H54 (cell line): ENCODE measurements at places on chromosomes 5 and 9.

DNA sequence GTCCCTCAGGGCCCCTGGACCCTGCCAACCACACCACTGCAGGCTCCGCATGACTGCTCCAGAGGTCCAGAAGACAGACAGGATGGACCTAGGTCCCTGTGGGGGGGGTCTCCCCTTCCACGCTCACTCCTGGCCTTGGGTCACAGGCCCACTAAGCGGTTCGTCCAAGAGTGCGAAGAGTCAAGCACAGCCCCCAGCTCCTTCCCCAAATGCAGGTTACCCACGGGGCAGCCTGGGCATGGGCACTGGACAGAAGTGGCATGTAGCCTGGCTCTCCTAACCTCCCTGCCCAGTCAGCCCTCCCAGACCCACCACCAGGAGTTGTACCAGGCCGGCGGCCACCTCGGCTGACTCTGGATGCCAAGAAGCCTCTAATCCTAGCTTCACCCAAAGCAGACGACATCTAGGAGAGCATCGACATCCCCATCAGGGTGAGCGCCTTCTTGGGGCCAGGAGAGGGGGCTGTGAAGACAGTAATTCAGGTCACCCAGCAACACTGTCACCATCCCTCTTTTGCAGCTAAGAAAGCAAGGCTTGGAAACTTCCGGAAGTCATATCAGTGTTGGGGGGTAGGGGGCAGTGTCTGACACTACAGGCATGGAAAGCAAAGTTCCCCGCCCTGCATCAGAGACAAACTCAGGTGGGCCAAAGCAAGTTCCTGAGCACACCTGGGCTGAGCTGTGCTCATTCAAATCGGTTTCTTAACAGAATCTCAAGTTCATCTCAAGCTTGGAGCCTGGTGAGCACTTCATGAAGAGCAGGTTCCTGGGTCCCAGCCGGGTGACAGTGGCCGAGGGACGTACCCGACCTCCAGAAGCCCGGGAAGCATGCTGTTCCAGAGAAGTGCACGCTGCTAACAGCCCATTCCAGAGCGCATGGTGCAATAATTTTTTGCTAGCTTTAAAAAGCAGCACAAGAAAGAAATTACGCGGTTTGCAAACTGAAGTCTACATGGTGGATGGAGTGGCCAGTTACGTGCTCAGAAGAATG lies 68.7 kb downstream of the SEMA4D start:
- no peak for DNase-seq

- no peak for DNase-seq
Measured at GRCh38 chr9:101176384-101176783, 147.9 kb downstream of the PLPPR1 start.

DNA sequence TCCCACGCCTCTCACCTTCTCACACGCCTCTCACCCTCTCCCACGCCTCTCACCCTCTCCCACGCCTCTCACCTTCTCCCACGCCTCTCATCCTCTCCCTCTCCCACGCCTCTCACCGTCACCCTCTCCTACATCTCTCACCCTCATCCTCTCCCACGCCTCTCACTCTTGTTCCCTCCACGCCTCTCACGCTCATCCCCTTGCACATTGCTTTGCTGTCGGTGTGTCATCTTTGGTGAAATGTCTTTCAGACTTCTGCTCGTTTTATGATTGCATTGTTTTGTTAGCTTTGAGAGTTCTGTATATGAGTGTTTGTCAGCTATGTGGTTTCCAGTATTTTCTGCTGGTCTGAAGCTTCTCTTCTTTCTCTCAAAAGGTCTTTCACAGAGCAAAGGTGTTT lies 102.7 kb downstream of the EHMT1 start:
- DNase-seq = no peak

DNA sequence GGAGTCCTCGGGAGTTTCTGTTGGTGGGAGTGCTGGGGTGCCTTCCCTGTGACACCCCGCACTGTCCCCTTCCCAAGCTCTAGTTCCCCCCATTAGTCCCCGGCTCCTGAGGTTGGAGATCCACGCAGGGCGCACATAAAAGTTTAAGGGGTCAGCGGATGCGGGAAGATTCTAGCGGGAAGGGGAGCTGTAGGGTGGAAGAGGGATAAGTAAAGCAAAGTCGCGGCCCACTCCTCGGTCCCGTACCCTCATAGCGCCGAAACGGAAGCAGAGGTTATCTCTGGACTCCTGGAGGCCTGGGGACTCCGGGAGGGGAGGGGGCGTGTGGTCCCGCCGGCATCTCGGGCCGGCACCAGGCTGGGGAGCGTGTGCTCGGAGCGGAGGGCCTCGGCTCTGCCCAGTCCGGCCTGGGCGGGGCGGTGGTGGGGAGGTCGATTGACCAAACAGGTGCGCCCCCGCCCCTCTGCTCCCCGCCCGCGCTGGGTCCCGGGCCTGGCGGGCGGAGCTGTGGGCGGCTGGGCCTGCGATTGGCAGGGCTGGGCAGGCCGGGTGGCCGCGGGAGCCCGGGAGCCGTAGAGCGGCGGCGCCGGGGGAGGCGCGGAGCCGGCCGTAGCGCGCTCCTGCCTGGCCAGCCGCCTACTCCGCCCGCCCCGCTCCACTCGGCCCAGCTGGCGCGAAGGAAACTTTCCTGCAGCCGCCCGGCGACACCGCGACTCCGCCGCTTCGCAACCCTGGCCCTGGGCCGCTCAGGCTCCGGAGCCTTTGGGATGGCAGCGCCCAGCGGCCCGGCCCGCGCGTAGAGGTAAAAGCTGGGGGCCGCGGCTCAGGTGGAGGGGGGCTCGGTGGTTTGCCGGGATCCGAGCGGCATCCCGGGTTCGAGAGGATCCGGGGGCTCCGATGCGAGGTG lies 52.2 kb upstream of the DAB2IP start:
- no peak for DNase-seq

DNA sequence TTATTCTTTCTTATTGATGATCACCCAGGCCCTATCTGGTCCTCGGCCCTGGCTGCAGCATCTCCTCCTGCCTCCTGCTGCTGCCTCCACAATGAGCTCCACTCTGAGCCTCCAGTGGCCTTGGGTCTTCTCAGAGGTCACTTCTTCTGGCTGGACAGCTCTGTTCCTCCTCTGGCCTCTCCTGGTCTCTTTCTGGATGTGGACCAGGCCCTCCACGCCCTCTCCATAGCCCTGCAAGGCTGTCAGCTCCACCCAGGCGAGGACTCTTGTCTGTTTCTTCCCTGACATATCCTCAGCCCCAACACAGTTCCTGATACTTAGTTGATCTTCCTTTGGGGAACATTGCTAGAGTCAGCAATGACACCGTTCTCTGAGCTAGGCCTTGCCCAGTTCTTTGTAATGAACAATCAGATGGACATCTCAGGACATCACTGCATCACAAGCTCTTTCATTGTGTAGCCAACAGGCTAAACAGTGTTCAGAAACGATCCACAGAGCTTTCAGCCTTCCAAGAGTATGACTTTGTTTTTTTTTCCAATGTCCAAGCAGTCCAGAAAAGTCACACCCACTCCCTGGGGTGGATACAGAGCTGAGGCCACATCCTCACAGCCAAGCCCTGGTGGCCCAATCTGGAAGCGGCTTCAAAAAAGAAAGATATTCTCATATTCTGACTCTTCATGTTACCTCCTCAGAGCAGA lies 62.5 kb upstream of the DNAH5 start:
- DNase-seq = no peak

DNA sequence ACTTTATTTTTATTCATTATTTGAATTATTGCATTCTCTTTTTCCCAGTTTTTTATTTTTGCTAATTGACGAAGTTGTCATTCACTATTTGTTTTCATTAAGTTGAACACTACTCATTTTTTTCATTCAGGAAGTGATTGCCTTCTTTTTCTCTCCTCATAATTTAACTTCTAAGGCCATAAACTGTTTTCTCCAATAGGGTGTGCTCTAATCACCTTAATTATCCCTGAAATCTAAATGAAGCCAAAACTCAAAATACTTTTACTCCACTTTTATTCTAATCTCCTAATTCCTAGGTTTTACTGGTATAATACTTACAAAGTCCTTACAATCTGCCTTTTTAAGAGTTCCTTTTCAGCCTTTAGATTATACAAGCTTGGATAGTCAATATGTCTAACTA lies 2.9 kb upstream of the OR13C2 start:
- no peak for DNase-seq

- DNase-seq = no peak
Measured at GRCh38 chr5:14574891-14575508, 6.6 kb upstream of the OTULINL start.

GRCh38 chr9:8677741-8678140 lies 878.2 kb upstream of the DMAC1 start:
- no peak for DNase-seq
